Endothelial cell (in vitro differentiated cells): ENCODE measurements at places on chromosomes 16 and 17. TPM values are rescaled to one million over a fixed set of nuclear protein-coding genes. Genes with fewer than 3 reads are reported as not detected.

DNA sequence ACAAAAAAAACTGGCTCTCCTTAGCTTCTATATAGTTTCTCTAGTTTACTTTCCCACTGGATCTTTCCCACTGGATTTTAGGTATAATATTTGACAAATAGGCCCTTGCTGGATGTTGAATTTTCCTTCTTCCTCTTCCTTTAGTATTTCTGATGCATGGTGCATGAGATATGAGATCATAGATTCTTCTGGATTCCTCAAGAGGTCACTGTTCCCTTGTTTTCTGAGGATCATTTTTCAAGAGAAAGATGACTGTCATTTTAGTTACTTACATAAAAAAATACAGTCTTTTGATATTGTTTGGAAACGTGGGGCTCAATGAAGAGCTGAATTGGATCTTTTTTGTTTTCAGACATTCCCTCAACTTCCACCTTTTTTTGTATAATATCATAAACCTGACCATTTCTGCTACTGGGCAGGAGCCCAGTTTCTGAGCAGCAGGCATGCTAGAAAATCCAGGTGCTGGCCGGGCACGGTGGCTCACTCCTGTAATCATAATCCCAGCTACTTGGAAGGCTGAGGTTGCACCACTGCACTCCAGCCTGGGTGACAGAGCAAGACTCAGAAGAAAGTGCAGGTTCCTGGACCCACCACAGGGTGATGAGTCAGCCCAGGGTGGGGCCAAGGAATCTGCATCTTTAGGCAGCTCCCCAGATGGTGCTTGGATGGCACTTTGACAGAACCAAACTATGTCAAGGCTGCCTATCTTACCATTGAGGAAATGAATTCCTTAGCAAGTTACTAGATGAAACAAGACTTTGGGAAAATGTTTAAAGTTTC lies 70.3 kb downstream of the SDR42E1 start:
- H3K4me1 ChIP-seq, result no peaks in the 10 kb centered on the region
- H3K36me3 ChIP-seq, result peaks cover 12% of the 10 kb centered on the region
- no peak for DNase-seq
- H3K27ac ChIP-seq, result no peak overlapping the region
- H3K27me3 ChIP-seq, result no peaks in the 10 kb centered on the region

- H3K4me1 ChIP-seq, result peaks cover 47% of the 10 kb centered on the region
- no peak for DNase-seq
- H3K27ac ChIP-seq, result peak overlapping the region; percentile 10
Measured at GRCh38 chr17:49691677-49692191, 13.8 kb upstream of the SPOP start.

DNA sequence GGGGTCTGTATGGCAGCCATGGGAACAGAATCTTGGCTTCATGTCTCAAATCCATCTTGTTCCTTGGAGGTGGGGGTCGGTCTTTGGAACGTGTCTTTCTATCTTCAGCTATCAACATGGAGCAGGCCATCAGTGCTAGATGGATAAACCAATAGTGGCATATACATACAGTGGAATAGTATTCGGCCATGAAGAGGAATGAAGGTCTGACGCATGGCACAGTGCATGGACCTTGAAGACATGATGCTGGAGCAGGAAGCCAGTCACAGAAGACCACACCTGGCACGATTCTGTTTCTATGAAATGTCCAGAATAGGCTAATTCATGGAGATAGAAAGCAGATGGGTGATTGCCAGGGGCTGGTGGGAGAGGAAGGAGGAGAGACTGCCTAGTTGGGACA lies 7.8 kb downstream of the KCNG4 start:
- no peak for DNase-seq
- no peak overlapping the region for H3K4me3 ChIP-seq
- no peaks in the 10 kb centered on the region for H3K36me3 ChIP-seq
- H3K27ac ChIP-seq, result no peak overlapping the region

DNA sequence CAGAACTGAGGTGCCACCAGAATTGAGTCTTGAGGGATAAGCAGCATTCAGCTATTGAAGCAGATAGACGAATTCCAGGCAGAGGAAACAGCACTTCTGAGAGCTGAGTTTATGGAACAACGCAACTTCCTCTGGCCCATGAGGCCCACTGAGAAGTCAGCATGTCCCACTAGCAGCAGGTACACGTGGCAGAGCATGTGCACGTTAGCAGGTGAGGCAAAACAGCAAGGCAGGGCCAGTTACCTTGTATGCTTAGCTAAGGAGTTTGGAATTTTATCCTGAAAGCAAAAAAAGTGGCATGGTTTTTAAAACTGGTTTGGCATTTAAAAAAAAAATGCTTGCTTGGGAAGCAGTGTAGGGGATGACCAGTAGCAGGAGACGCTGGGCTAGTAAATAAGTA lies 305.6 kb downstream of the CPPED1 start:
- H3K27ac ChIP-seq, result no peak overlapping the region
- H3K36me3 ChIP-seq, result no peaks in the 10 kb centered on the region
- no peak for DNase-seq
- H3K27me3 ChIP-seq, result peaks cover 5% of the 10 kb centered on the region
- peaks cover 4% of the 10 kb centered on the region for H3K4me1 ChIP-seq

GRCh38 chr16:71249399-71249798 lies 18.9 kb upstream of the HYDIN start:
- no peak overlapping the region for H3K4me3 ChIP-seq
- no peak overlapping the region for H3K27ac ChIP-seq
- DNase-seq, result no peak
- peaks cover 4% of the 10 kb centered on the region for H3K36me3 ChIP-seq
- peaks cover 4% of the 10 kb centered on the region for H3K4me1 ChIP-seq

DNA sequence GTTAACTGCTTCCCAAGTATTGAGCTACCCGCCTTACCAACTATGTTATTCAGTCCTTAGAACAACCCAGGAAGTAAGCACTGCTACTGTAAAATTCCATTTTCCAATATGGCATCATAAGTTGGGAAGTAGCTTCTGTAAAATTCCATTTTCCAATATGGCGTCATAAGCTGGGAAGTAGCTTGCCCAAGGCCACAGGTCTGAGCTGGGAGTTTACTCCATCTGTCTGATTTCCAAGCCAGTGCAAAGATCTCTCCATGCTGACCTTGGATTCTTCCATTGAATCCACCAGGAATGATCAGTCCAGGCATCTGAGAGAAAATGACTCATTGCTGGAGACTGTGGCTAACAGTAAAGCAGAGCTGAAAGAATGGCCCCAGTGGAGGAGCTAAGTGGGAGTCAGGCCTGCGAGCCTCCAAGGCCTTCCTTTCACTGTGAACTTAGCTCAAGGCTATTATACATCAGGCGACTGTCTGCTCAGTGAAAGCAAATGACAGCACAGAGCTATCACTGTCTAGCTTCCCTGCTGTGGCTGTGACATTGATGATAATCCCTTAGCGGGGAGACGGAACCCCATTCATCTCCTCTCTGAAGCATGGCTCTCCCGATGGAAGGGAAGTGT lies 430.4 kb downstream of the HAPSTR1 start:
- H3K4me1 ChIP-seq, result peaks cover 3% of the 10 kb centered on the region
- H3K36me3 ChIP-seq, result no peaks in the 10 kb centered on the region
- H3K27me3 ChIP-seq, result peaks cover under 1% of the 10 kb centered on the region
- H3K27ac ChIP-seq, result no peak overlapping the region
- H3K4me3 ChIP-seq, result no peak overlapping the region

GRCh38 chr17:27199948-27200347 lies 94.0 kb upstream of the WSB1 start:
- no peak overlapping the region for H3K27ac ChIP-seq
- H3K36me3 ChIP-seq, result peaks cover 6% of the 10 kb centered on the region
- H3K4me1 ChIP-seq, result no peaks in the 10 kb centered on the region
- no peak for DNase-seq
- no peak overlapping the region for H3K4me3 ChIP-seq

- peaks cover 6% of the 10 kb centered on the region for H3K27me3 ChIP-seq
- peak; percentile 75 for DNase-seq
- no peak within 1 kb of the TSS for H3K27ac ChIP-seq
- H3K4me3 ChIP-seq, result peak within 1 kb of the TSS; percentile 88
- H3K36me3 ChIP-seq, result no peaks in the 10 kb centered on the region
Measured at GRCh38 chr16:22813948-22814710, at the start of gene HS3ST2. TSS of gene HS3ST2 (plus strand) at chr16:22814162. CDS start at chr16:22814611, 449 bp downstream.

DNA sequence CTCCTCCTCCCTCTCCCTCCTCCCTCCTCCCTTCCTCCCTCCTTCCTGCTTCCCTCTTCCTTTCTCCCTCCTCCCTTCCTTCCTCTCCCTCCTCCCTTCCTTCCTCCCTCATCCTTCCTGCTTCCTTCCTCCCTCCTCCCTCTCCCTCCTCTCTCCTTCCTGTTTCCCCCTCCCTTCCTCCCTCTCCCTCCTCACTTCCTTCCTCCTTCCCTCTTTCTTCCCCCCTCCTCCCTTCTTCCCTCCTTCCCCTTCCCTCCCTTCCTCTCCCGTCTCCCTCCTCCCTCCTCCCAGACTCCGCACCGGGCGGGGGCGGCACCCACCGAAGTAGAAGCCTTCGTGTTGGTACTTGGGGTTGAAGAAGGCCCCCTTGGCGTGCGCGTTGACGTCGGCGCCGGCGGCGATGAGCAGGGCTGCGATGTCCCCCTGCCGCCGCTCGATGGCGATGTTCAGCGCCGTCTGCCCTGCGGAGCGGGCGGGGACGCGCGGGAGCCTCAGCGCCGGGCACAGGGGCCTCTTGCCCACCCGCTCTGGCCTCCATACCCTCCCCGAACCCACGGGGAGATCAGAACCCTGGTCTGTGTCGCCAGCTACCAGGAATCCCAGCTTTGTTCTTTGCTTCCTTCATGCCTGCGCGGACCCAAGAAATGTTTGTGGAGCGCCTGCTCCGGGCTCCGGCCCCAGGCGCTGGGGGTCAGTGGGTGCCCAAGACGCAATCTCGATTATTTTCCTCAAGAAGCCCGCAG lies 22.2 kb downstream of the TRPV3 start:
- no peak overlapping the region for H3K4me3 ChIP-seq
- H3K4me1 ChIP-seq, result peaks cover 5% of the 10 kb centered on the region
- peak; percentile 69 for DNase-seq

DNA sequence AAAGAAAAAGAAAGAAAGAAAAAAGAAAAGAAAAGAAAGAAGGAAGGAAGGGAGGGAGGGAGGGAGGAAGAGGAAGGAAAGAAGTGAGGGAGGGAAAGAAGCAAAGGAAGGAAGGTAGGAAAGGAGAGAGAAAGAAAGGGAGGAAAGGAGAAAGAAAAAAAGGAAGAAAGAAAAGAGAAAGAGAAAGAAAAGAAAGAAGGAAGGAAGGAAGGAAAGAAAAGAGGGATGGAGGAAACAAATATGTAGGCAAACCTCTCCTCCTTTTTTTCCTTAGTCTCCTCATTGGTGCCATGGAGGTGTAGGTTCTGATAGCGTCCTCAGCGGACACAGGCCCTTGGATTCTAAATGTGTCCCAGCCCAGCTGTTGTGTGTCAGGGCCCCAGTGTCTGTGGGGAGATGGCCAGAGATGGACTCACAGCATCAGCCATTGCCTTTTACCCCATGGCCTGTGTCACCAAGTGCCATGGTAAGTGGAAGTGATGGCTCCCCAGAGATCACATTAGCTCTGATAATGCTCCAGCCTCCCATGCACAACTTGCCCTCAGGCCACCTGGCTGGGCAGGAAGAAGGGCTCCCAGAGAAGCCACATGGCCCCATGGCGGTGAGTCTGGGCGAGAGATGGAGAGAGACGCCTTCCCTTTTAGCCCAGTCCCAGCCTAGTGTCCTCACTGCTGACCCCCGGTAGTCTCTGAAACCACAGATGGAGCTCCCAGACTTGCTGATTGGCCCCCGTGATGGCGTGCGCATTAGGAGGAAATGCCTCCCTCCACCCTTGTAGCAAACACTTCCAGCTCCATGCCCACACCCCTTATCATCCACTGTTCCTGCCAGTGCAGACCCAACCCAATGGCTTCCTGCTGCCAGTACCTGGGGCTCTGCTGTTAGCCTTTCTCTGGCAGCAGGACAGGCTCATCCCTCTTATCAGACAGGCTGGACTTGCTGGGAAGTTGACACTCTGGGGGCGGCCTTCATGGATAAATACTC lies 3.7 kb upstream of the SLC6A2 start:
- no peak overlapping the region for H3K4me3 ChIP-seq
- no peak overlapping the region for H3K27ac ChIP-seq
- DNase-seq, result no peak
- no peaks in the 10 kb centered on the region for H3K4me1 ChIP-seq

- H3K36me3 ChIP-seq, result no peaks in the 10 kb centered on the region
- DNase-seq, result no peak
- no peaks in the 10 kb centered on the region for H3K4me1 ChIP-seq
- H3K4me3 ChIP-seq, result no peak overlapping the region
- H3K27ac ChIP-seq, result no peak overlapping the region
Measured at GRCh38 chr16:55900616-55901393, 25.6 kb upstream of the CES5A start.

GRCh38 chr17:63278728-63279442 lies 167.2 kb downstream of the CYB561 start:
- no peaks in the 10 kb centered on the region for H3K4me1 ChIP-seq
- H3K27me3 ChIP-seq, result no peaks in the 10 kb centered on the region
- H3K36me3 ChIP-seq, result peaks cover 8% of the 10 kb centered on the region
- no peak overlapping the region for H3K27ac ChIP-seq
- DNase-seq, result no peak
- H3K4me3 ChIP-seq, result no peak overlapping the region

- H3K36me3 ChIP-seq, result peaks cover 5% of the 10 kb centered on the region
- peak within 1 kb of the TSS; percentile 90 for H3K4me3 ChIP-seq
- no peak within 1 kb of the TSS for H3K27ac ChIP-seq
- DNase-seq, result peak; percentile 94
Measured at GRCh38 chr16:679814-680624, at the start of gene STUB1. TSS of gene STUB1 (plus strand) at chr16:680410. CDS start at chr16:680526, 116 bp downstream.

GRCh38 chr17:17754719-17755686 lies 73.7 kb downstream of the RAI1 start:
- no peaks in the 10 kb centered on the region for H3K36me3 ChIP-seq
- H3K27ac ChIP-seq, result no peak overlapping the region
- peaks cover 12% of the 10 kb centered on the region for H3K27me3 ChIP-seq
- H3K4me3 ChIP-seq, result no peak overlapping the region

DNA sequence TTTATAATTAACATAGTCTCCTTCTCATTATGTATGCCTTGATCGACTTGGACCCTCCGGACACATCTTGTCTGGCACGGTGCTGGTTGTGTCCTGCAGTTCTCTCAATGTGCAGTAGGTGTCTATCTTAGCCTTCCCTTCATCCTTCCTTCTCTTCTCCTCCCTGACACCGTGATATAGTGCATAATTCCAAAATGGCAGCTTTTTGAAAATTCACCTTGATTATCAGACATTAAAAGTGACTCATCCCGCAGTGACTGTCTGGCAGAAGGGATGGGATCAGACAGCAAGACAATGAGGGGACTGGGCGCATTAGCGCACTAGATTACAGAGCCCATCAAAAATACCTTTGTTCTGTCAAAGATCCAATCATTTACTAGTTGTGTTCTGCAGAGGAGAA lies 70.0 kb upstream of the PMFBP1 start:
- DNase-seq, result peak; percentile 25
- no peak overlapping the region for H3K27ac ChIP-seq
- H3K36me3 ChIP-seq, result no peaks in the 10 kb centered on the region
- H3K4me3 ChIP-seq, result no peak overlapping the region
- no peaks in the 10 kb centered on the region for H3K27me3 ChIP-seq

- DNase-seq, result no peak
- H3K4me3 ChIP-seq, result no peak overlapping the region
- H3K27me3 ChIP-seq, result peaks cover 2% of the 10 kb centered on the region
- no peak overlapping the region for H3K27ac ChIP-seq
- H3K4me1 ChIP-seq, result no peaks in the 10 kb centered on the region
Measured at GRCh38 chr16:12907670-12908233, 6.4 kb downstream of the SHISA9 start.

Gene CLEC10A
- 30.4 TPM for total RNA-seq

Gene HSD3B7
- 5.3 TPM for total RNA-seq

Gene MAFG
- total RNA-seq, result 23.6 TPM

Gene SLC25A11
- 47.5 TPM for total RNA-seq

Gene KRTAP9-8
- not detected for total RNA-seq

Gene CCDC154
- total RNA-seq, result 2.4 TPM

Gene FBXO39
- not detected for total RNA-seq

Gene GDPD3
- total RNA-seq, result 9.3 TPM

Gene ADAMTS18
- 0.69 TPM for total RNA-seq

Gene ZNF423
- total RNA-seq, result 44.8 TPM

Gene C1QTNF8
- not detected for total RNA-seq

Gene PIMREG
- total RNA-seq, result 9.1 TPM

Gene RAB11FIP4
- 0.92 TPM for total RNA-seq

Gene CFAP20
- total RNA-seq, result 89.7 TPM

Gene NAGPA
- total RNA-seq, result 10.2 TPM
